ENCODE measurements at places on chromosomes 5 and 9. TPM values are rescaled to one million over a fixed set of nuclear protein-coding genes. Genes with fewer than 3 reads are reported as not detected.
A peak's percentile ranks its signal among the peaks of the same experiment; 100 is the strongest.

DNA sequence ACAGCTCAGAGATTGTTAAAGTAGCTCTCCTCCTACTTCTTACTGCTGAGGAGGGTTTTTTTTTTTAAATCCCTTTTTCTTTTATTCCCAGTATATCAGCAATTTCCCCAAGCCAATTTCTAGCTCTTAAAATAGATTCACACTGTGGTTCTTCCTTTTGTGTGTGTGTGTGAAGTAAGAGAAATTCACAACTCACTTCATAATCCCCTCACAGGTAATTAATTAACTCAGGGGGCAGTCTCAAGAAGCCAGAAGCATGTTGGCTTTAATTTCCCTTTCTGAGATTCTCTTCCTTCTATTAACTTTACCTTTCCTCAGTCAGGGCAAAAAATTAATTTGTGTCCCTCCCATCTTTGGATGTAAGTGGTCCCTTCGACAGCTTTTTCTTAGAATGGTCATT is 71.0 kb upstream of the HMHB1 start:
- DNase-seq = no peak

The ASPN gene
- total RNA-seq = 5.3 TPM

The TEX10 gene
- total RNA-seq = 6.2 TPM

DNA sequence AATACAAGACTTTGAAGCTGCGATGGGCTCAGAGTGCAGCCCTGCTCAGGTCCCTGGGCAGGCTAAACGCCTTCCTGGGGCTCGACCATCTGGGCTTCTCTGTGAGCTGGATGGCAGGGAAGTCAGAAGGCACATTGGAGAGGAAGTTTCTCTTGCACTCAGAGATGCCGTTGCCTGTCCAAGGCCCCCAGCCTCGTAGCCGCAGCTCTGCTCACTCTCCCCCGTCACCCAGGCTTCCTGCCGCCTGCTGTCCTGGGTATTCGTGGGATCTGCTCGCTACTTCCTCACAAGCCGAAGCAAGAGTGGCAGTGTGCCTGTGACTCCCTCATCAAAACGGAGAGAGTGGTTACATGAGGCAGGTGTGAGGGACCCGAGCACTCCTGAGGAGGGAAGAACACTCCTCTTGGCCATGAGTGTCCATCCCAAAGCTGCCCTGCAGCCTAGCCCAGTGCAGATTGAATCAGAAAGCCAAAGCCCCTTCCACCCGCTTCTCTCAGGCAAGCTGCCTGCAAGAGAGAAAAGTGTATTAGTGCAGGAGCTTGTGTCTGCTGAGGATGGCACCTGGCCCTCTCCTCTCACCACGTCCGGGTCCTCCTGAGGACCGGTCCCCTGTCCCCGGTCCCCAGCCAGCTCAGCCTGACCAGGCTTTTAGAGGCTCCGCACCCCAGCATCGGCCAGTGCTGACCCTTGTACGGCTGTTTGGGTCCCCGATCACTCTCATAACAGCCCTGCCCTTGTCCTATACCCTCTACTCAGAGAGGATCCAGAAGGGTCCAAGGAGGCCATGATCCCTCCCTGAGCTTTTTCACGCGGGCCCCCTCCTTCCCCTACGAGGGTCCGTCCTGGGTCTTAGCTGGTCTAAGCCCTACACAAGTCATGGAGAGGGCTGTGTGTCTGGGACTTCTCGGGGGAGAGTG is 7.3 kb downstream of the FCN2 start:
- peak; percentile 18 for DNase-seq

DNA sequence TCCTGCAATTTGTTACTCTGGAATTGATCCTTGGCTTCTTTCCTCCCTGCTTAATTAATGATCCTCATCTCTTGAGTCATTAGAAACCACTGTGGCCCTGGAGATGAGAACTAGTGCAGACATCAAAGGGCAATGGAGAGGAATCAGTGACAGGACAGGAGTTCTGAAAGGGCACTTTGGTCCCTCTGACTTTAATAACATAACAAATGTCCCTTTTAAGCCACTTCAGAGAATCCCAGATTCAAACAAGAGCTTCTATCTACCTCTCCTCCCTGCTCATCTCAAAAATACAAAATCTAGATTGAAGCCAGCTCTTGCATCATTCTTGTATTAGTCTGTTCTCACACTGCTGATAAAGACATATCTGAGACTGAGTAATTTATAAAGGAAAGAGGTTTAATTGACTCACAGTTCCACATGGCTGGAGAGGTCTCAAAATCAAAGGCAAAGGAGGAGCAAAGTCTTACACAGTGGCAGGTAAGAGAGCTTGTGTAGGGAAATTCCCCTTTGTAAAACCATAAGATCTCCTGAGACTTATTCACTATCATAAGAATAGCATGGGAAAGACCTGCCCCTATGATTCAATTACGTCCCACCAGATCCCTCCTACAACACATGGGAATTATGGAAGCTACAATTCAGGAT is 139.1 kb downstream of the PLPPR1 start:
- DNase-seq = no peak

The RFK gene
- total RNA-seq = 15.2 TPM

DNA sequence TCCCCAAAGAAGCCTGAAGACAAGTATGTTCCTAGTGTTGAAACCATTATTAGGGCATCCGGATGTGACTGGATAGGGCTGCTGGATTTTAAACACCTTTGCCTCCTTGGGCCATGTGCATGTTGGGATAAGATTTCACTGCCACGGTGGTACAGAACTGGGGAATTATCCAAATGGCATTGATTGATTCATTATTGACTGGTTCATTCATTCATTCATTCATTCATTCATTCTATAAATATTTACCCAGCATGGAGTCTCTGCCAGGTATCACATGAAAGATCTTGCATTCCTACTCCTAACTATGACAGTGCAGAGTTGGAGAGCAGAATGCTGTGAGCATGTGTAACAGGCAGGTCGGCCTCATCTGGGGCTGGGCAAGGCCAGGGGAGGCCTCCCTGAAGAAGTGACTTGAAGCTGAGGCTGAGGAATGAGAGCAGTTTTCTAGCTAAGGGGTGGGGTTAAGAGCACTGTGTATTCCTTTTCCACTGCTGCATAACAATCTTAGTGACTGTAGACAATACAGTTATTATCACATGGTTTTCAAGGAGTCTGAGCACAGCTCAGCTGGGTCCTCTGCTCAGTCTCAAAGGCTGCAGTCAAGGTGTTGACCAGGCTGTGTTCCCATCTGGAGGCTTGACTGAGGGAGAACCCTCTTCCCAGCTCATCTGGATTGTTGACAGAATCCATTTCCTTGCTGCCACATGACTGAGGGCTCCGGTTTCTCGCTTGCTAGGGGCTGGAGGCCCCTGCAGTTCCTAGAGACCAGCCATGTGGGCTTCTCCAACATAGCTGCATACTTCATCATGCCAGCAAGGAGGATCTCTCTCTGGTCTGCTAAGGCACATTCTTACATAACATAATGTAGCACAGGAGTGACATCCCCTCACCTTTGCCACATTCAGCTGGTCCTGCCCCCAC is 35.7 kb downstream of the AK8 start:
- no peak for DNase-seq

GRCh38 chr9:33464045-33464636 is 9.6 kb downstream of the NOL6 start:
- no peak for DNase-seq

The ZNF474 gene
- 7.2 TPM for total RNA-seq

- no peak for DNase-seq
These were observed 253.9 kb downstream of the SPATA31D1 start for GRCh38 chr9:82242285-82242963.

The PCSK5 gene
- 15.9 TPM for total RNA-seq

DNA sequence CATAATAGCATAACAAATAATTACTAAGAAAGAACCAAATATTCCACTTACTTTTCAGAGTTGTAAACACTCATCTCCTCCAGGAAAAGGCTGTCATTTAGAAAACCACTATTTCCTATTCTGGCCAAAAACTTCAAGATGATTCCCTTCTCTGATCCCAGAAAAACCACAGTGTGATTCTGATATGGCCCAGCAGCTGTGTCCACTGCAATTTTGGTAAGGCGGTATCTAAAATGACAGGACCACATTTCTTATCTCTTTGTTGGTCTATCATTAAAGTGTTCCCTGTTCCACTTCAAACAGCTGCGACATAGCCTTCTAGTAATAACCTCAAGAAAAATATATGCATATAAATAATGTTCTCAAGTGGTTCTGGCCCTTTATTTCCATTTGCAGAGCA is 96.1 kb downstream of the SEMA6A start:
- no peak for DNase-seq

The UBE2QL1 gene
- total RNA-seq = not detected

The TRUB2 gene
- 20.2 TPM for total RNA-seq

The ARID3C gene
- total RNA-seq = not detected

The PCDHB13 gene
- total RNA-seq = 2.1 TPM

GRCh38 chr5:72465601-72466563 is 41.3 kb downstream of the ZNF366 start:
- DNase-seq = no peak

- no peak for DNase-seq
These were observed 151.4 kb downstream of the MAST4 start for GRCh38 chr5:66747607-66748006.
